ENCODE measurements at places on chromosomes 1 and 21.

DNA sequence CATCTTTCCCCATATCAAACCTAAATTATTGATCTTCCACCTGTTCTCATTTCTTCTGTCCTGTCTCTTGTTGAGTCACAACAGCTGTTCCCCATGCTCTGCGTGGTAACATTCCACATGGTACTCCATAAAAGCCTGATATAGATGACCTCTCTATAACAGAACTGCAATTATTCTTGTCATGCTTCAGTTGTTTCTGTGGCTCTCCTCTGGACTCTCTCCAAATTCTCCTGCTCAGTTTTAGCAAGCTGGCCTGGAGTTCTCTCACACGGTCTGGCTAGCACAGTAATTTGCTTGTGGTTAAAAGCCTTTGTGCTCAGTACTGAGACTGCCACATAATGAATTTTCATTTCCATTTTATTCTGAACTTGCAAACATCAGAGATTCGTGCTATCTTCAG, 10.6 kb upstream of the LRRC39 start:
- DNase-seq, result peak; percentile 73

- no peak for DNase-seq
Observed at GRCh38 chr1:56992318-56993125, 26.7 kb upstream of the C8B start.

GRCh38 chr1:231172411-231172810, 10.6 kb downstream of the TRIM67 start:
- DNase-seq, result no peak

- no peak for DNase-seq
Observed at GRCh38 chr1:153260585-153261280, 1.2 kb downstream of the LORICRIN start.

- no peak for DNase-seq
Observed at GRCh38 chr1:94973309-94973922, 46.5 kb upstream of the CNN3 start.

- DNase-seq, result no peak
Observed at GRCh38 chr1:91007827-91008226, 14.0 kb downstream of the ZNF644 start.

Measured in skeletal muscle cell (primary cell).